Suppressor macrophage treated with lipopolysaccharide for 1 hour (primary cell): ENCODE measurements at places on chromosomes 2 and 18.
A peak's percentile ranks its signal among the peaks of the same experiment; 100 is the strongest.

- DNase-seq, result no peak
Measured at GRCh38 chr2:72144632-72145288, 2.9 kb downstream of the CYP26B1 start.

DNA sequence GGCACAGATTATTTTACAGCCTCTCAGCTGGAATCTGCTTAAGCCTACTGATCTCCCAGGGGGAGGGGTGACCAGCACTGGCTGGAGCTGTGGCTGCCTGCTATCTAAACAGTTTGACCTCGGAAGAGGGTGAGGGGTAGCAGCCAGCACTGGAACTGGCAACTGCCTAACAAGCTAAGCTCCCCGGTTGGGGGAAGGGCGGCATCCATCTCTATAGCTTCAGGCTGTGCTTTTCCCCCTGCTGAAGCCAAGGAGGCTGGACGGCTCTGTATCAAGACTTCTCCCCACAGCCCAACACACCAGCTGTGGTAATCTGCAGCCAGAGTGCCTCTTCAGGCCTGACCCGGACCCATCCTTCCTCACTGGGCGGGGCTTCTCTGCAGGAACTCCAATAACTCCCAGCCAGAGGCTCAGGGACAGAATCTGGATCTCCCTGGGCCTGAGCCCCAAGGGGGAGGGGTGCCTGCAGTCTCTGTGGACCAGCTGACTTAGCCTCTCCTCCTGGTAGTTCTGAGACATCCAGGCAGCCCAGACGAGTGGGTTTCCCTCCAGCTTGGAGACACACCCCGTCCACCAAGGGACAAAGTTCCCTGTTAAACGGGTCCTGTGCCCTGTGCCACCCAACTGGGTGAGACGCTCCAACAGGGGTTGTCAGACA is 560.2 kb downstream of the LRP1B start:
- no peak for DNase-seq

GRCh38 chr2:69012310-69013141 is 453 bp upstream of the ANTXR1 start:
- peak; percentile 74 for DNase-seq

DNA sequence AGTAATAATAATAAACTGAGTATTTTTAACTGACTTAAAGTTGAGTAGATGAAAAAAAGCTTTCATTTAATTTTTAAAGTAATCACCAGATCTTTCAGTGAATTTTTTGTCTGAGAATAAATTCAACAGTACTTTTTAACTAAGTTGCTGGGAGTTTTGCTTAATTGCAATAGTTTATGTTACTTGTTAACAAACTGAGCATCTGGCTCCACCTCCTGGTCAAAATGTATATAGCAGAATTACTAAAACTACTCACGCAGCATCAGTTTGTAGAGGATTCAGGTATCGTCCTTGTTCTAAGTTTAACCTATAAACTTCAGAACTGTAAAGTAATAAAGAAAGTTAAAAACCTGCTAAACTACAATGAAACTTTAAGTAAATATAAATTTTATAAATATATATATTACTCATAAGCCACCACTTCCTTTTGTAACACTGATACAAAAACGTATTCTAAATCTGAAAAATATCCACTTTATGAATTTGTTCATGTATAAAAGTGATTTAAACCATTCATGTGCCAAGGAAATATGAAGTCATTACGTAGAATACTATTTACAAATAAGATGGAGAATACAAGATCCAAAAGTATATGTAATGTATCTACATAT is 21.3 kb downstream of the NOL10 start:
- DNase-seq, result peak; percentile 83

DNA sequence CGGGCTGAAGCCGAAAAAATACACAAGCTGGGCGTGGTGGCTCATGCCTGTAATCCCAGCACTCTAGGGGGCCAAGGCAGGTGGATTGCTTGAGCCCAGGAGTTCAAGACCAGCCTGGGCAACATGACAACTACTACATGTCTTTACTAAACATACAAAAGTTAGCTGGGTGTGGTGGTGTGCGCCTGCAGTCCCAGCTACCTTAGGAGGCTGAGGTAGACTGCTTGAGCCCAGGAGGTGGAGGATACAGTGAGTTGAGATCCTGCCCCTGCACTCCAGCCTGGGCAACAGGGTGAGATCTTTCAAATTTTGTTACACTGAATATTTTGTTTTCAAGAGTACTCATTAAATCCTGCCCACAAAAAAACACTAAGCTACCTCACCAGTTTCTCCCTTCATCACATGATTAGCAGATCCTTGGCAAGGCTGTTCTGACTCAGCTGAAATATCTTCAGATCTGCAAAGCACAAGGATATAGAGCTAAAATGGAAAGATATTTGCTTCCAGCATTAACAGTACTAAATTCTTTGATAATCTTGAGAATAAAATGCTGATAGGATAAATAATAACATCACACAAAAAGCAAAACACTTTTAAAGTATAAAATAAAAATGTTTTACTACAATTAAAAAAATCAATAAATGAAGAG is 28.2 kb upstream of the MCM6 start:
- DNase-seq, result peak; percentile 12

GRCh38 chr2:234826681-234827080 is 125.1 kb upstream of the SH3BP4 start:
- DNase-seq, result no peak
